ENCODE measurements at places on chromosomes 1 and 21.

GRCh38 chr1:165877940-165878556 is 50.6 kb downstream of the UCK2 start:
- DNase-seq: no peak

- no peak for DNase-seq
Observed at GRCh38 chr1:5822726-5823125, 169.5 kb downstream of the NPHP4 start.

DNA sequence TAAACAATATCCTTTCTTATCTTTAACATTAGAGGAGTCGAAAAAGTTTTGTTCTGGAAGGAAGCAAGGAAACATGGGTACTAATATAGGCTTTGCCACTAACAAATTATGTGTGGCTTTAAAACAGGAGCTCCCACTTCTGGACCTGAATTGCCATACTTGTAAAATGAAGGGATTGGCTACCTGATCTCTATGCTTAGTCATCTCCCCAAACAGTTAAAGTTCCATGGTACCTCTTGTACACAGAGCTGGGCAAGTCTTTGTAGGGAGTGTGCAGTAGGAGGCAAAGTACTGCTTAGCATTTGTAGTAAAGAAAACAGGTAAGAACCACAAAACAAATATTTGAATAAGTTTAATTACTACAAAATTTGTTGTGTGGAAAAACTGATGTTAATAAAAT is 81.3 kb downstream of the MAST2 start:
- no peak for DNase-seq

DNA sequence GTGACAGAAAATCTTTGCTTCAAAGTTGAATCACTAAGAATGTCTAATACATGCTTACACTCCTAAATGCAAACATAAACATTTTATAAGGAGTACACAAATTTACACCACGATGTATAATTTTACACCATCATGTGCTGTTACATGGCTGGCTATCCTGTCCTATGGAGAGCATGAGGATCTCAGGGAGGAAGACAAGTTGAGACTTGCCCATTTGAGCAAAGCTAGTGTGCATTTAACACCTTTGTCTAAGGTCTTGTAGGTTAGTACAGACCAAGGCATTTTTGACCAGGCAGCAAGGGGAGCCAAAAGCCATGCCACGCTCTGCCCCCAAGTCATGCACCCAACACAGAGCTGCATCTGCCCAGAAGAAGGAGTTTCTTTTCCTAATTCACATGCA is 14.5 kb upstream of the COG2 start:
- no peak for DNase-seq

DNA sequence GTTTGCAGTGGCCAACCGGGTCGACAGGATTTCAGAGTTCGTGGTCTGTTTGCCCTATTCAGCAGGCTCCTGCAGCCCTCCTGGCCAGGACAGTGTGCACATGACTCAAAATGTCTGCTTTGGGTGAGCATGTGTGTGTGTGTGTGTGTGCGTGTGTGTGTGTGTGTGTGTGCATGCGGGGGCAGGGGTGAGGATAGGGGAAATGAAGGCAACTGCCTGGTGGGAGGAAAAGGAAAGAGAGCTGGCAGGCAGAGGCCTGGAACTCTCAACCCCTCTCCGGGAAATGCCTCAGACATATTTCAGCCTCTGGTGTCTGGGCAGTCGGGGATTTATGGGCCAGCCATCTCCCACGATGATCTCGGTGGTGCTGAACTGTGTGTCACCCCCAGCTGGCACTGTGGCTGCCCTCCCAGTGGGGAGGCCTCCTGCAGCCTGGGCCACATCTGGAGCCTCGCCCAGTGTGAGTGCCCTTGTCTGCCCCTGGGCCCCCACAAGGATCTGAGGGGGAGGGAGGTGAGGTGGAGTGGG is 15.2 kb downstream of the CDCP2 start:
- no peak for DNase-seq

DNA sequence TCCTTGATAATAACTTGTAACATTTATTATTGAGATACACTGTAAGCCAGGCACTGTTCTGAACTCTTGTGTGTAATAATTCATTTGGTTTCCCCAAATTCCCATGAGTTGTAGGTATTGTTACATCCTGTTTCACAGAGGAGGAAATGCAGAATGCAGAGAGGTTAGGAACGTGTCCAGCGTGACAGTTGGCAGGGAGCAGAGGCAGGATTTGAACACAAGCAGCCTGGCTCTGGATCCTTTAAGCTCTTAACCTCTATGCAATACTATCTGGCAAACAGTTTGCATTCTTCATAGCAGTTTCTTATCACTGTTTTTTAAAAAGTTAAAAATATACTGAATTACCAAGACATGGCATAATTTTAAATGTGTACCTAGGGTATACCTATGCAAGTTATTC is 30.5 kb downstream of the EEIG2 start:
- no peak for DNase-seq

DNA sequence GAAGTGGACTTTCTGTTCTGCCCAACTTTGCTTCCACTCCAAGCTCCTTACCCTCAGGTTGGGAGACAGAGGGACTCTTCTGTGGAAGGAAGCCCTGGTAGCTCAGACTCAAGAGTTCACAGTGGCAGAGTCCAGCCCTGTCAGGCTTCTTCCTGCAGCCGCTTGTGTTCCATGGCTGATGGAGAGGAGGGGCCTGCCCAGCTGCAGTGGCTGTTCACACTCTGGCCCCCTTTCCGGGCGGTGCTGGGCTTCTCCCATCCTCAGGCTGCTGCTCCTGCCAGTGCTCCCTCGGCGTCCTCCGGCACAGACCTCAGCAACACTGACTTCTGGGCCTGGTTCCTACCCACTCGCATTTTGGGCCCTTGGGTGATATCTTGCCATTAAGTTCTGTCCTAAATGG is 4.0 kb downstream of the KRTAP10-1 start:
- no peak for DNase-seq

GRCh38 chr1:226891846-226892523 is 21.6 kb downstream of the PSEN2 start:
- DNase-seq: no peak

GRCh38 chr1:6941786-6942185 is 156.5 kb downstream of the CAMTA1 start:
- DNase-seq: no peak
